ENCODE measurements at places on chromosomes 4 and X.
A peak's percentile ranks its signal among the peaks of the same experiment; 100 is the strongest.

- DNase-seq: peak; percentile 83
These were observed 46.9 kb upstream of the MSANTD1 start for GRCh38 chr4:3201718-3202702.

DNA sequence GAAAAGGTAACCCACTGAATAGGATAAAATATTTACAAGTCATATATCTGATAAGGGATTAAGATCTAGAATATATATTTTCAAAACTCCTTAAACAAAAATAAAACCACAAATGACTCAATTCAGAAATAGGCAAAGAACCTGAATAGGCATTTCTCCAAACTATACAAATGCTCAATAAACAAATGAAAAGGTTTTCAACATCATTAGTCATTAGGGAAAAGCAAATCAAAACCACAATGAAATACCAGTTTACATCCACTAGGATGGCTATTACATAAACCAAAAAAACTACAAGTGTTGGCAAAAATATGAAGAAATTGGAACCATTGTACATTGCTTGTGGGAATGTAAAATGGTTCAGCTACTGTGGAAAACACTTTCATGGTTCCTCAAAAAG is 167.0 kb upstream of the GALNT7 start:
- no peak for DNase-seq

GRCh38 chrX:115268421-115268820 is 21.1 kb upstream of the LUZP4 start:
- DNase-seq: no peak

- no peak for DNase-seq
These were observed 164.2 kb upstream of the SPANXN4 start for GRCh38 chrX:142861557-142861956.

DNA sequence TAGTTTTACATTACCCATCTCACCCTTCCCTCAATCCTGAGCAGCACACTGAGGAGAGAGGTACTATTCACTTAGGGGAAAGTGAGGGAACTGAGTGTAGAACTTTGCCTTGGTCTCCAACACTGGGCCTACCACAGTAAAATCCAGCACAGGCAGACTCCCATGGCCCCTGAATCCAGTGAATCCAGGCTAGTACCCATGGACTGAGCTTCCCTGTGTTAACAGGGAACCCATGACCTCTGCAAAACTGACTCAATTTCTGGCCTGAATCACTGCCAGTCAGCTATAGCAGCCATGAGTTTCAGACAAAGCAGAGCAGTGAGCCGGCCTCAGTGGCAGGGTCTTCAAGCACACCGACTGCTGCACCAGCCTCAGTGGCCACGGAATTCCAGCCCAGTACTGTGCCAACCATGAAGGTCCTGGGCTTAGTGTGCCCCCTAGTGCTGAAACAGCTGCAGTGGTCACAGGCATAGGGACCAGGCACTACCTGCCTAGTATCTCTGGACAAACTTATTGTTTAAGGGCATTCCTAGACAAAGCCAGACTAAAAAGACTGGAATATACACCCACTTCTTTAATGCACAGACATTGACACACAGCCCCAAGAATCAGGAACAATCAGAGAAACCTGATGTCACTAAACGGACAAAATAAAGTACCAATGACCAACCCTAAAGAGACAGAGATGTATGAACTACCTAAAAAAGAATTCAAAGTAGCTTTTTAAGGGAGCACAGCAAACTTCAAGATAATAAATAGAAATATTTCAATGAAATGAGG is 127.4 kb upstream of the RPL34 start:
- peak; percentile 40 for DNase-seq

DNA sequence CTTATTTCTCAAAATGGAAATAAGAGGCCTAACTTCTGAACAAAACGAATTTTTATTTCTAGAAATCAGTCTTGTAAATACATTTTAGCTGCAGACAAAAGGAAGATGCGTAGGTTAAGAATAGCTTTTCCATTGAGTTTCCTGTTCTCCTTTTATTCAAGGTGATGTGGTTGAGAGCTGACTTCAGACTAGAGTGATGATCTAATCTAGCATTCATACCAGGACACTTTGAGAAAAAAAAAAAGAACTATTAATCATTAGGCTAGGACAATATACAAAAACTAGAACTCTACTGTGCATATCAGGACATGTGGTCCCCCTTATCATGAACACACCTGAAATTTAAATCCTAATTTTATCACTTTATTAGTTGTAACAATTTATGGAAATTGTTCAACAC is 884.5 kb upstream of the EPHA5 start:
- DNase-seq: no peak

GRCh38 chr4:47074816-47075215 is 43.4 kb downstream of the GABRB1 start:
- no peak for DNase-seq

- DNase-seq: no peak
These were observed 4.4 kb upstream of the SH3RF1 start for GRCh38 chr4:169275180-169275579.

DNA sequence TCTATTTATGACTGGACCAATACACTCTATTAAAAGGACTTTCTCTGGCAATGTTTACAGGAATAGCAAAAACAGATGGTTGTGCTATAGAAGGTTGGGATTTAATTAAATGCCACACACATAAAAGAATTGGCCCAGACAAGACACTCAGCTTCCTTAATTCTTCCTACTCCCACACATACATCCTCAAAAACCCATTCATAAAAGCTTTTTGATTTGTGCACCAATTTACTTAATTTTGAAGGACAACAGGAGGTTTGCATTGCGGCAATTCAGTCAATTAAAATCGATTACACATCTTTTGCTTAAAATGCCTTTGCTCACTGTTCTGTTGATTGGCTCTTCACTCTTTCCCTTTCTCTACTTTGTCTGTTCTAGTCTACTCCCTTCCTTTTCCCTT is 317.1 kb downstream of the CBLL2 start:
- no peak for DNase-seq

DNA sequence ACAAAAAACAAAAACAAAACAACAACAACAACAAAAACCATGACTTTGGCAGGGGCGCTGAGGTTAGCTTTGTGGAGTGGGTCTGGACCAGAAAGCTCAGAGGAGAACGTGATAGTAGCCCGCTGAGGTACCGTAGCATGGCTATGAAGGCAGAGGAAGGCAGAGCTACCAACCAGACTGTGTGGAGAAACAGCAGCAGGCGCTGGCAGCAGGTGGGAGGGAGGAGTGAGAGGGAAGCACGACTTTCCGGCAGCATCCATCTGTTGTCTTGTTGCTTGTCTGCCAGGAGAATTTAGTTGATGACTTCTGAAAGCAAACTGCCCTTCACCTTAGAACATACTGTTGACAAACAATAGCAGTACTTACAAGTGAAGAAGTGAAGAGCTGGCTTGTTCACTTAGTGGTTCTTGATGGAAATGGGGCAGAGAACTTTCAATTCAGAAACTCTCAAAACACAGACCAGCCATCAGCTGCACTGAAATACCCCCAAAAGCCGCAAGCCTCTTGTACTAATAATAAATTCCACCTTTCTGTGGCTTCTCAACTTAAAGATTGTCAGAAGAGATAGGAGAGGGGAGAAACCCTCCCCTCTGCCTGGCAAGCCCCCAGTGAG is 447.2 kb downstream of the SLITRK2 start:
- no peak for DNase-seq

- DNase-seq: no peak
These were observed 75.7 kb downstream of the RNF150 start for GRCh38 chr4:141057582-141057981.

DNA sequence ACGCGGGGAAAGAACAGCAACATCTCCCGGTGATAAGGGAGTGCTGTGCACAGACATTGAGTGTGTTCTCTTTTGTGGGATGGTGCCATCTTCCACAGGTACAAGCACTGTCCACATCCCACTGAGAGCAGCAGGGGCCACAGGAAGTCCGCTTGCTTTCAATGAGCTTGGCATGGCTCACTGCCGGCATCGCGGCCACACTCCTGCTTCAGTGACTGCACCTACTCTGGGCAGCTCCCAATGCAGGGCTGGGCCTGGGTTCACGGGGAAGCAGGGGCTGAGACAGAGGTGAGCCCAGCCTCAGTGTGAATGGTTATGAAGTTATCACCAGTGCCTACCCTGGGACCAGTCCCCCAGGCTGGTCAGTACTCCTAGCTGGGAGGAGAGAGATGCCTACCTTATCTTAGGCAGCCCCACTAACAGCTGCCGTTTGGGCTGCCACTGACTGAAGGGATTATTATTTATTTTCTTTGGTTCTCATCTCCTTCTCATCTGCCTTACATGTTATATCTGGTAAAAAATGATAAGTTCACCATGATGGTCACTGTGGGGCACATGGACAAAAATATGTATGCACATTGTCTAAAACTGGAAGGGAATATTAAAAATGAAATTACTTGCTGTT is 99.2 kb downstream of the MGST2 start:
- no peak for DNase-seq

- DNase-seq: peak; percentile 2
These were observed 292.0 kb downstream of the CCSER1 start for GRCh38 chr4:90419124-90419711.

- DNase-seq: peak; percentile 63
These were observed at the start of gene ARL9 for GRCh38 chr4:56505269-56506130. Gene ARL9, plus strand, starts transcription at chr4:56505791. Its CDS starts 72 bp downstream, at chr4:56505863.

- DNase-seq: no peak
These were observed 559 bp downstream of the TRPC5 start for GRCh38 chrX:112081781-112082652.

DNA sequence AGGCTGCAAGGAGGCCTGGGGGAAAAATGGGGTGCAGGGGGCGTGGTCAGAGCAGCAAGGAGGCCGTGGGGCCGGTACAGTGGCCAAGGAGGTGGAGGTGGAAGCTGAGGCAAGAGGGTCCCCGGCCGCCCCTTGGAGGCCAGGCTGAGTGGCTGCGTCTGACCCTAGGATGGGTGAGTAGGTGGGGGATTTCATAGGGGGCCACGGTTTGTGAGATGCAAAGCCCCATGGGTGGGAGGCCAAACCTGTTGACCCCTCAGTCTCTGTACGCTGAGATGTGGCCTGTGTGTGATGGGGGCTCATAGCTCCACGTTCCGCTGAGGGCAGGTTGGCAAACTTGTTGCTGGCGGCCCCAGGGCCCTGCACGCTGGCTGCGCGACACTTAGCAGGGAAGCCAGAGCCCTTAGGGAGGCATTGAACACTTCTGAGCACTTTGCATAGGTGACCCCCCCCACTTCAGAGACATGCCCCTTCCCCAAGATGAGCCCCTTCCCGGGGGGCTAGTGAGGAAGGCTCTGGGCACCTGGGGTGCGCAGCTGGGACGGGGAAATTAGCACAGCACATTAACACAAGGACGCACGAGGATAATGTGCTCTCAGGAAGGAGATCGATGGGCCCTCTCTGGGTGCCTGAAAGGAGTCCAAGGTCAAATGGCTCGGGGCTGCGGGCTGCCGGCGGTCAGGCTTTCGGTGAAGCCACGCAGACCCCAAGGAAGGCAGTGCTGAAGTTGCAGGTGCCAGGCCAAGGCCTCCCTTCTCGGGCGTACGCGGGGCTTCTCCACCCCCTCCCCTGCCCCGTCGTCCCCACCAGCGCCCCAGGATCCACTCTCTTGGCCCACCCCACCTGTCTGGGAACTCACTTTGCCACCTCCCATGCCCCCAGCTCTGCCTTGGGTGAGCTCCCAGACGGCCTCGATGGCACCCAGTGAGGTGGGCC is 107.4 kb downstream of the HMX1 start:
- no peak for DNase-seq

DNA sequence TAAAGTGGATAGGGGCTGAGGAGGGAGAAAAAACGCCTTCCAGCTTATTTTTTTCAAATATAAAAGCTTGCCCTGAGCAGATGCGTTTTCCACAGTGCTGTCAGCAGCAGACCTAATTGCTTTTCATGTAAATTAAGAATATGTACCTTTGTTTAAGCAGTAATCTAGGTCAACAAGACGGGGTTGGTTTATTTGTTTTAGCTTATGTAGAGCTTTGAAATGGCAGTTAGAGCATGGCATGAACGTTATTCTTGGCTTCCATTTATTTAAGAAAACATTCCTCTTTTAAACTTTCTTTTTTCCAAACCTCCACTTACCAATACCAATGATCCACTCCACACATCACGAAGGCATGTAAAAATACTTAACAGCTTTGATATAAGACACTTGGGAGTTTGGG is 220.3 kb upstream of the TENM3 start:
- no peak for DNase-seq

GRCh38 chr4:15004739-15005301 is 2.5 kb downstream of the CPEB2 start:
- peak; percentile 32 for DNase-seq

DNA sequence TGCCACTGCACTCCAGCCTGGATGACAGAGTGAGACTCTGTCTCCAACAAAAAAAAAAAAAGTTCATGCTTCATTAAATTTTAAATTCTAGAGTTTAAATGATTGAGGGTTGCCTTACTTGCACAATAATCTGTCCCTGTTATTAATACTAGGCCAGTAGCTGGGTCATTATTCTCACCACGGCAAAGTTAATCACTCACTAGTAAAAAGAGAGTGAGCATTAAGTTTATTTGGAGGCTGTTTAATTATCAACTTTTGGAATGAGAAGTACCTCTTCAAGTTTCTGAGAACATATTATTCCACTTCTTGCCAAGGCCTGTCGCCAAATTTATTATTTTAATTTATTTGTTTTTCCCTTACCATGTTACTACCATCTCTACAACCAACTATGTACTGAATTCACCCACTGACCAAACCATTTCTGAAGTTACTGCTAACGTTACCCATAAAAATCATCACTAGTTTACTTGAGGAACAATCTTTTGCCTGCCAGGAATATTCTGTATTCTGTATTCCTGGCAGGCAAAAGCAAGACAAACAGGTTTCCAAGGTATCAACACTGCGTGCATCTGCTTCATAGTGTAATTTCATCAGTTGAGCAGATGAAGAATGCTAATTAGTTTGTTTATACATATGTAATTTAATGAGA is 26.5 kb downstream of the GUCY1A1 start:
- no peak for DNase-seq

DNA sequence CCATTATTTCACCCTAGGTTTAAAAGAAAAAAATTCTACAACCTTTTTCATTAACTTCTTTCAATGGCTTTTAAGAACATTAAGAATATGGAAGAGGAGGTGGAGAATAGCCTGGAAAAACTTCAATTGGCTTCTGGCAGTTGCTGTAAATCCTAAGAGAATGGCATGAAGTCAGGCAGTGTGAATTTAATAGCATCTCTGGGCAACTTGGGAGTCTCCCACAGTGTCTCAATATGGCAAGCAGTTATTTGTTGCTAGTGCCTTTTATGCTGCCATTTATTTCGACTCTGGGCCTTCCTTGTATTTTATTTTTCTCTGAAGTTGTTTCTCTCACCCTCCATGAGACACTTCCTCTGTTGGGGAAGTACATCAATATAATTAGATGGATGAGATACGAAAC is 322.1 kb downstream of the CBLL2 start:
- DNase-seq: no peak

DNA sequence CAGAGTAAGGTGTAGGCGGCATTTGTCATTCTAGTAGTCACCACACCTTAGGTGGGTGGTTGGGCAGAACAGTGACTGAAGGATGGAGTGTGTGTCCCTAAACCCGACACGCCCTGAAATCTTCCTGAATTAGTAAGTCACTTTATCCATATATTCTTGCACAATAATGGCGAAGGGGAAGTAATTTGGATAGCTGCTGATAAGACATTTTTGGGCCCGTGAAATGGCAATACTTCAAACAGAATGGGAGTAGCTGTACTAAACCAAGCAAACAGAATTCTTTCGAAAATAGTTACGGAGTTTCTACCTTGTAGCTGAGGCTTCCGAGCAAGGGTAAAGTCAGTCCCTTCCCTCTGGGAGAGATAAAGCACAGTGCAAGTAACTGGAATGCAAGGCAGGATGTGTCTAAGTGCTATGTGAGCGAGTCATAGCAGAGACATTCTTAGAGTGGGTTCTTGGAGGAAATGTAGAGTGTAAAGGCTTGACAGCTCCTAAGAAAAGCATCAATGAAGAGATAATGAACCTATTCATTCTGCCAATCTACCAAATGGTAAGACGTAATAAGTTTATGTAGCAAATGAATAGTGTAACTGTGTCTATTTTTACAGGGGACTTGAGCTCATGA is 72.8 kb downstream of the CLCN5 start:
- DNase-seq: no peak
